ENCODE measurements at places on chromosomes 13 and 19. TPM values are rescaled to one million over a fixed set of nuclear protein-coding genes. Genes with fewer than 3 reads are reported as not detected.

GRCh38 chr19:54302257-54302656 is 10.7 kb downstream of the LILRA5 start:
- H3K27ac ChIP-seq = no peak overlapping the region
- no peaks in the 10 kb centered on the region for H3K36me3 ChIP-seq
- H3K4me3 ChIP-seq = no peak overlapping the region
- no peaks in the 10 kb centered on the region for H3K4me1 ChIP-seq
- DNase-seq = no peak

DNA sequence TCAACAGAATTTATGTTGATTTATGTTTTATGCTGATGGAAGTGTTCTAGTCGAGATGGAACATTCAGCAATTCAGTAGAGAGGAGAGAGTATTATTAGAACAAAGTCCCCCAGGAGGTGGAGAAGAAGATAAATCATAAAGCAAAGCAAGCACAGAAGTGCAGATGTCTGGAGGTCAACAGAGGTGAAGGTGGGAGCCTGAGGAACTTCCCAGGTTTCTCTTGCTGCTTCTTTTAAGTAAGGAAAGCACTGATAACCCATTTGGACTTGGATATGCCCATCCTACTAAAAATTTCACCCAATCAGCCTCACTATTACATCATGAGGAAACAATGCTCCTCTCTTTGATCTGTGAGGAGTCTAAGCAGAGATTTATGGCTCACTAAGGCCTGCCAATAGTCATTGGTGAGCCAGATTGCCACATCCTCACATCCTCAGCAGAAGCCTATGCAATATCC is 98.8 kb downstream of the EPSTI1 start:
- peak; percentile 47 for DNase-seq
- no peaks in the 10 kb centered on the region for H3K27me3 ChIP-seq
- H3K4me1 ChIP-seq = no peaks in the 10 kb centered on the region
- H3K27ac ChIP-seq = no peak overlapping the region
- H3K4me3 ChIP-seq = no peak overlapping the region

- no peaks in the 10 kb centered on the region for H3K36me3 ChIP-seq
- H3K4me1 ChIP-seq = peaks cover 16% of the 10 kb centered on the region
- peak; percentile 29 for DNase-seq
- peak overlapping the region; percentile 20 for H3K4me3 ChIP-seq
Observed at GRCh38 chr19:18223860-18224524, 2.2 kb downstream of the PDE4C start.

- DNase-seq = no peak
- H3K27ac ChIP-seq = no peak overlapping the region
- no peaks in the 10 kb centered on the region for H3K36me3 ChIP-seq
- no peaks in the 10 kb centered on the region for H3K4me1 ChIP-seq
- H3K4me3 ChIP-seq = no peak overlapping the region
- no peaks in the 10 kb centered on the region for H3K27me3 ChIP-seq
Observed at GRCh38 chr19:5870986-5871394, 650 bp upstream of the FUT5 start.

- no peak for DNase-seq
- H3K4me3 ChIP-seq = no peak overlapping the region
- H3K36me3 ChIP-seq = no peaks in the 10 kb centered on the region
- H3K4me1 ChIP-seq = no peaks in the 10 kb centered on the region
- H3K27ac ChIP-seq = no peak overlapping the region
- H3K27me3 ChIP-seq = no peaks in the 10 kb centered on the region
Observed at GRCh38 chr13:99565478-99566124, 64.3 kb downstream of the TM9SF2 start.

GRCh38 chr13:109212650-109213049 is 573.7 kb downstream of the IRS2 start:
- no peaks in the 10 kb centered on the region for H3K36me3 ChIP-seq
- H3K4me3 ChIP-seq = no peak overlapping the region
- H3K27me3 ChIP-seq = no peaks in the 10 kb centered on the region
- H3K4me1 ChIP-seq = no peaks in the 10 kb centered on the region
- DNase-seq = no peak

DNA sequence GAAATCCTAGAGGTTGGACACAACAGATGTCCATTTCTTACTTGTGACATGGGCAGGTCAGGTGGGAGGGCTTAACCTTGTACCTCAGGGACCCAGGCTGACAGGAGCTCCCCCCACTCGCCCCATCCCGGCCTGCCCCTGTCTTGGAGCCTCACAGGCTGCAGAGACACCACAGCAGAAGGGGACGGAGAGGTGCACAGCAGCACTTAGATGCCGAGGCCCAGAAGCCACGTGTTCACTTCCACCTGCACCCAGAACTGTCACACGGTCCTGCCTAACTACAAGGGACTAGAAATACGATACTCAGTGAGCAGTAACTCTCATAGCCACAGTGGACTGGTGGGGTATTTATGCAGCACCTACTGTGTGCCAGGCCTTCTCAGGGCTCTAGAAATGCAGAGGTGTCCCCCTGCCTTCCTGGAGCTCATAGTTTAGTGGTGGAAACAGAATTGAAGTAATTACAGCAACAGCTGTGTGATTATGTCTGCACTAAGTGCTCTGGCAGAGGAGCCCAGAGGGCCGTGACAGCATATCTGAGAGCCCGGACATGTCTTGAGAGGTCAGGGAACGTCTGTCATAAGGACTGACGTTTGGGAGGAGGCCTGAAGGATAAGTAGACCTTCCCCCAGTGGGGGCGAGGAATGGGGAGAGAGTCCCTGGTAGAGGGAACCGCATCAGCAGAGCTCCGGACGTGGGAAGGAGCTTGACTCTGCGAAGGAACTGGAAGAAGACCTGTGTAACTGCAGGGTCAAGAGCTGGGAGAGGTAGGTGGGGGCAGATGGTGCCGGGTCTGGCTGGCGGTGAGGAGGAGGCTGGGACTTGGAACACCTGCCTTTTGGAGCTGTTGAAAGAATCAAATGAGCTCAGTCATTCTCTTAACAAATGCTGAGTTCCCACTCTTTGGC is 130.0 kb downstream of the SIPA1L3 start:
- no peak overlapping the region for H3K27ac ChIP-seq
- H3K36me3 ChIP-seq = no peaks in the 10 kb centered on the region
- no peaks in the 10 kb centered on the region for H3K27me3 ChIP-seq

- no peaks in the 10 kb centered on the region for H3K27me3 ChIP-seq
- H3K27ac ChIP-seq = no peak overlapping the region
- H3K4me3 ChIP-seq = no peak overlapping the region
- no peaks in the 10 kb centered on the region for H3K4me1 ChIP-seq
- no peak for DNase-seq
Observed at GRCh38 chr19:43505941-43506340, 1.4 kb upstream of the PHLDB3 start.

DNA sequence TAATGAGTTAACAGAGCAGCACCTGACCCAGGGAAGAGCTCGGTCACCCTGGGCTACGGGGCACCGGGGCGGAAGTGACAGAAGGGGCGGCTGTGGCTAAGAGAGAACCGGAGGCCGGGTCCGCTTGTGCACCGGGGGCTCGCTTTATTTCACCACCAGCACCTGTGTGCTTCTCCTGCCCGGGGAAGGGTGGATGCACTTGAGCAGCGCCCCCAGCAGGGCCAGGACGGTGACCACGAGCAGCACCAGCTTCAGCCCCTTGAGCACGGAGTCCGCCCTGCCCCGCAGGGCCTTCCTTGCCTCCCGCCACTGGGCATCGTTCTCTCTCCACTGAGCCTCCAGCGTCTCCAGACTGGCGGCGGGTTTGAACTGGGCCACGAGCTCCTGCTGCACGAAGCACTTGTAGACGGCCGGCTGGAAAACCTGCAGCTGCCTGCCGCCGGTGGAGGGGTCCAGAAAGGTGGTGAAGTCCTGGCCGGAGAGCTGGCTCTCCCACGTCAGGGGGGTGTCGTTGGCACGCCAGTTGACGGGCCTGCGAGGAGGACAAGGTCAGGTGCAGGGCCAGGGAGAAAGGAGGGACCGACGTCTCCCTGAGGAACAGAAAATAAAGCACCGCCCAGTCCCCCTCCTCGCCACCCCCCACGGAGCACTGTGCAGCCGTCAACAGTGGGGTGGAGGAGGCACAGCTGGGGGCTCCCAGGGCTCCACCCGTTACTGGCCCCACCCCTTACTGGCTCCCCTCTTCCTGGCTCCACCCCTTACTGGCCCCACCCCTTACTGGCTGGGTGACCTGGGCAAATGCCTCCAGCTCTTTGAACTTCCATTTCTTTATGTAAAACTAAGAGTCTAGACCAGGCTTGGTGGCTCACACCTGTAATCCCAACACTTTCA is 3.6 kb downstream of the FAM187B start:
- H3K4me1 ChIP-seq = no peaks in the 10 kb centered on the region
- H3K27ac ChIP-seq = no peak overlapping the region
- no peak overlapping the region for H3K4me3 ChIP-seq
- H3K27me3 ChIP-seq = no peaks in the 10 kb centered on the region
- no peaks in the 10 kb centered on the region for H3K36me3 ChIP-seq

DNA sequence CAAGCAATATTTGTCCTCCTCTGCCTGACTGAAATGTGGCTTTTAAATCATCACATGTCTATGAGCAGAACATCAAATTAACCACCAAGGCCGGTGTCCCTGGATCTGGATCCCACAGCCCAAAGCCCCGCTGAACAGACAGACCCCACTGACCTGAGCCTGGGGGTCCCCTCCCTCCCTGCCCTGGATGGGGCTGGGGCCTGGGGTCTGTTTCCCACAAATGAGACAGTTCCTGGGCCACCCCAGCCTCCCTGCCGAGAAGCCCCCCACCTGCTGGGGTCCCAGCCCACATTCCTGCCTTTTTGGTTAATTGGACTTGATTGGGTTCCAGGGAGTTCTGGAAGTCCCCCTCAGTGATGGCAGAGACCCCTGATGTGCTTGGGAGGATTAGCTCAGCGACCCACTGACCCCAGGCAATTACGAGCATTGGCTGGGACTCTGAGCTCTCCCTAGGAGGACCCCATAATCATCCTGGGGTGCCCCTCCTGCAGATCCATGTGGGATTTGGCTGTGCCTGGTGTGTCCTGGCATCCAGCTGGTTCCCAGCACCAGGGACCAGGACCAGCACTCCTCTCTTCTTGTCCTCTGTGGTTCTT is 19.4 kb upstream of the CPAMD8 start:
- H3K4me1 ChIP-seq = no peaks in the 10 kb centered on the region
- no peak overlapping the region for H3K27ac ChIP-seq
- no peaks in the 10 kb centered on the region for H3K27me3 ChIP-seq
- no peak for DNase-seq

GRCh38 chr19:55497763-55498162 is 9.5 kb downstream of the SSC5D start:
- no peak for DNase-seq
- H3K4me1 ChIP-seq = no peaks in the 10 kb centered on the region
- no peaks in the 10 kb centered on the region for H3K36me3 ChIP-seq
- H3K27ac ChIP-seq = no peak overlapping the region
- H3K27me3 ChIP-seq = no peaks in the 10 kb centered on the region
- no peak overlapping the region for H3K4me3 ChIP-seq

- no peaks in the 10 kb centered on the region for H3K36me3 ChIP-seq
- H3K4me3 ChIP-seq = no peak overlapping the region
- H3K4me1 ChIP-seq = no peaks in the 10 kb centered on the region
- DNase-seq = no peak
Observed at GRCh38 chr19:4889034-4889815, 13.5 kb downstream of the ARRDC5 start.

DNA sequence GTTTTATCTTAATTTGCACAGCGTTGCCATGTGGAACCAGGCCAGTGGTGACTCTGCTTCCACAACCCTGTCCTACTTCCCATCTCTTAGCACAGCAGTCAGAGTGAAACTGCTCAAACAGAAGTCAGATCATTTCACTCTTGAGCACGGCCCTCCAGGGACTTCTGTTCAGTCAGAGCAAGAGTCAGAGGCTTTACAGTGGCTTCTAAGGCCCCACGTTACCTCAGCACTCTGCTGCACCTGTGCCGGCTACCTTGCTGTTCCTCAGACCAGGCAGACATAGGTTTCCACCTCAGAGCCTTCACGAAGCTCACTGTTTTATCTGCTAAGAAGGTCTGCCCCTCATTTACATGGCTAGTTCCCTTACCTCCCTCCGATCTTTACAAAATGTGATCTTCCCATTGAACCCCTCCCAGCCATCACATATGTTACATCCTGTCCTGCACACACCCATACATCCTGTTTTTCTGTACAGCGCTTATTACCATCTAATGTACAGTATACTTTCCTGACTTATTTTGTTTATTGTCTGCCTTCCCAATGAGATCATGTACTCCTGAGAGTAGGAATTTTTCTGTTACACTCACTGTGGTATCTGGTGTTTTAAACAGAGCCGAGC is 41.6 kb downstream of the TM9SF2 start:
- H3K27me3 ChIP-seq = no peaks in the 10 kb centered on the region
- H3K36me3 ChIP-seq = no peaks in the 10 kb centered on the region
- no peak overlapping the region for H3K27ac ChIP-seq
- no peaks in the 10 kb centered on the region for H3K4me1 ChIP-seq
- no peak overlapping the region for H3K4me3 ChIP-seq

GRCh38 chr13:94176561-94176960 is 302.9 kb downstream of the DCT start:
- no peaks in the 10 kb centered on the region for H3K4me1 ChIP-seq
- H3K27ac ChIP-seq = no peak overlapping the region
- no peak for DNase-seq
- no peaks in the 10 kb centered on the region for H3K27me3 ChIP-seq
- no peaks in the 10 kb centered on the region for H3K36me3 ChIP-seq
- H3K4me3 ChIP-seq = no peak overlapping the region

DNA sequence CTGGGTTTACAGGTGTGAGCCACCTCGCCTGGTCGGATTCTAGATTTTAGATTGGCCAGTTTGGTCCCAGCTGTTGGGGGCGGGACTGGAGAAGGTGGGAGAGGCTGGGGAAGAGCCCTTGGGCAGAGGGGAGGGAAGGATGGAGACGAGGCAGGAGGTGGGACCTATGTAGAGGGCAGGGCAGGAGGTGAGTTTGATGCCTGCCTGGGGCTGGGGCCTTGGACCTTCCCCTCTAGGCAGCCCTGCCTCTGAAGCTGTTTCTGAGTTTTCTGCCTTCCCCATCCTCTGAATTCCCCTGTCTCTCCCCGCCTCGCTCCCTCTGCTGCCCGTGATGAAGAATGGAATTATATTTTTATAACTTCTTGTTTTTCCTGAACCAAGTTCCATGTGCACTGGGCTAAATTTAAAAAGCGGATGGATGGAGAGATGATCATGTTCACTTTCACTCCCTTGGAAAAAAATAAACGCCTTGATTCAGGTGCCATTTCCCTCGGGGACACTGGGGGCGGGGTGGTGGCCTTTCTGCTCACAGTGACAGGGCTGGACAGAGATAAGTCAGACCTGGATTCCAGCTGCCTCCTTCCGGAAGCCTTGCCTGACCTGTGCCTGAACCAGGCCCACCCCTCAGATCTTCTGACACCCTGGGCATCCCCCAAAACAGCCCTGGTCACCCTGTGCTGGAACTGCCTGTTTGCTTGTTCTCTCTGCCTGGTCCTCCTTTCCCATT is 16.5 kb upstream of the TNFAIP8L1 start:
- H3K27ac ChIP-seq = no peak overlapping the region
- no peak for DNase-seq
- H3K4me1 ChIP-seq = no peaks in the 10 kb centered on the region

Gene SYNGR4
- total RNA-seq = not detected

Gene ZNF527
- 6.9 TPM for total RNA-seq

Gene CEBPA
- 9.1 TPM for total RNA-seq

Gene ZNF470
- 11.0 TPM for total RNA-seq

Gene LILRB4
- not detected for total RNA-seq

Gene LRRC4B
- total RNA-seq = 22.3 TPM

Gene ABHD13
- total RNA-seq = 22.3 TPM

Gene ZFP14
- total RNA-seq = 3.3 TPM

Gene ZSCAN4
- total RNA-seq = not detected

Gene LYL1
- total RNA-seq = 11.5 TPM

Gene TMIGD2
- total RNA-seq = not detected

Gene ZNF575
- not detected for total RNA-seq
